Left cardiac atrium (tissue), 4 donors: ENCODE measurements at places on chromosomes 7 and 10.
A peak's percentile ranks its signal among the peaks of the same experiment; 100 is the strongest.

GRCh38 chr7:143046426-143046851, 5.7 kb upstream of the OR6V1 start:
- no peak for DNase-seq

DNA sequence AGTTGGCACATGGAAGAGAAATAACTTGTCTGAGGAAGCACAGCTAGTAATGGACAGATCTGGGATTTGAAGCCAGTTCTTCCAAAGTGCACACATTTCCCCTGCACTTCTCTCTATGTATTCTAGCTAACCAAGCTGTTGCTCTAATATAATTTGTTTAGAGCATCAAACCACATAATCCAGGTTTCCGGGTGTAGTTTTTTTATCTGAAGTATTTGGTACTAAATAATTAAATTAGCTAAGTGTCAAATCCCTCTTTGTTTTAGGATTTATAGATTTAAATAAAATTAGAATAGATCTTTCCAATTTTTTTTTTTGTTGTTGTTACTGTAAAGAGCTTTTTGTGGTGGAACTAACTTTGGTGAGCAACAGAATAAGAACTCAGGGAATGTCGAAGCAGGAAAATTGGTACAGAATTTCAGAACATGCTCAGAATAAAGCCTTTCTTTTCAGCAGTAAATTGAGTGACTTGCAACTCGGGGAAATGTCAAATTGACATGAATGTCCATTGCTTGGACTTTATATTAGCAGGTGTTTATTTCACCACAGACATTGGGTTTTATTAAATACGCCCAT, 33.7 kb downstream of the CAMK1D start:
- no peak for DNase-seq

DNA sequence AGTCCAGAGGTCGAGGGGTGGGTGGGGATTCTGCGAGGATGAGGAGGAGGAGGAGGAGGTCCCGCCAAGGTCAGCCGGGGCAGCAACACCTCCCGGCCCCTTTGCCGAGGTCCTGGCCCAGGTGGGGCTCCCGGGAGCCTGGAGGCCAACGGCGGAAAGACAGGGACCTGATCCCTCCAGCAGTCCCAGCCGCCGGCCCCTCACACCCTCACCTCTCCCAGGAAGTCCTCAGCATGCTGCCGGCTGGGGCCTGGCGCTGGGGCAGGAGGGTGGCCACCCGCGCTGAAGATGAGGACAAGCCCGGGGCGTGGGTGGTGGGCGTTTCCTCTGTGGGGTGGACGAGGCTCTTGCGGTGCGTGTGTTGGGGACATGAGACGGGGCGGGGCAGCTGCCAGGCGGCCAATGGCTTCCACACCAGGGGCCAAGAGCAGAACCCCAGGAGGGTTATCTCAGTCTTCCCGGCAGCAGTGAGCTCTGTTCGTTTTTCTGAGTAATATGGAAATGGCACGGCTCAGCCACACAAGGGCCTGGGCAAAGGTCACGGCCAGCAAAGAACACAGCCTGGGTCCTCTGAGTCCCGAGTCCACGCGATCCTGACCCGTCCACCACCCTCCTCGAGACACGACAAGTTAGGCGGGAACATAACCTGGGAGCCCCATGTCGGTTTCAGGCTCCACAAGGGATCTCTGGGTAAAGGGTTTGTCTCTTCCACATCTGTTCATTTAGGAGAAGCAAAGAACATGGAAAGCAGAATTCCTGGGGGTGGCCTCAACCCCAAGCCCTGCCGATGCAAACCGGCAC, 82.9 kb upstream of the PDGFA start:
- peak; percentile 81 for DNase-seq

GRCh38 chr10:78247821-78248220, 214.2 kb downstream of the RPS24 start:
- no peak for DNase-seq

DNA sequence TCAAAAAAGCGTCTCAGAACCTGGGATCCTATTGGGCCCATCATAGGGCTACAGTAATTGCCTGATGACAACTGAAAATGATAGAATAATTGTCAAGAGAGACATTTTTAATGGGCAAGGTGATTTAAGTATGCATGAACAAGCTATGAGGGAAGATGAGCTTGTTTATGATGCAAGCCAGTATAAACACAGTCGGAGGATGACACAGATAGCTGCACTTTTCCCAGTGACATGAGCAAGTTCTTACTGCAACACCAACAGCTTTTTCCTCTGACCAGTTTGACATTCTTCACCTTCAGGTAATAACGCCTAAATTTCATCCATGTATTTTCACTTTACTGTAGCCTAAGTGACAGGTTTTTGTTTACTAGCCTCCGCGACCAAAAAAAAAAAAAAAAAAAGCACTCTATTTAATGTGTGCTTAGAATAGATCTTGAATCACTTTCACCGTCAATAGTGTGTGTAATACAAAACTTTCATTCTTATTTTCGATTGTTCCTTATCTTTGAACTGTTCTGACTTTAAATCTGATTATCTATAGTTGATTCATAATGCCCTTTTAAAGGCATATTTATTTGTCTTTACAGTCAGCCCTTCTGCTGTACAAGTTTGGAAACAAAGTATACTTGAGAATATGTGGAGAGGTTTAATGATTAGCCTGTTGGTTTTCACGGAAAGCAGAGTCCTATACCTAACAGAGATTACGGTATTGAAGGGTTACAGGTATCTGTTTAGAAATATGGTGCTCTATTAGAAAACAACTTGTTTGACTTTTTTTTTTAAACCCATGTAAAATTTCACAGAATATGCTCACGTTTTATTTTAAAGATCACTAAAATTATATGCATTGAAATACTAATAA, 1.7 kb downstream of the FOXP2 start:
- no peak for DNase-seq

- no peak for DNase-seq
Measured at GRCh38 chr7:39507866-39508551, 58.2 kb upstream of the YAE1 start.

DNA sequence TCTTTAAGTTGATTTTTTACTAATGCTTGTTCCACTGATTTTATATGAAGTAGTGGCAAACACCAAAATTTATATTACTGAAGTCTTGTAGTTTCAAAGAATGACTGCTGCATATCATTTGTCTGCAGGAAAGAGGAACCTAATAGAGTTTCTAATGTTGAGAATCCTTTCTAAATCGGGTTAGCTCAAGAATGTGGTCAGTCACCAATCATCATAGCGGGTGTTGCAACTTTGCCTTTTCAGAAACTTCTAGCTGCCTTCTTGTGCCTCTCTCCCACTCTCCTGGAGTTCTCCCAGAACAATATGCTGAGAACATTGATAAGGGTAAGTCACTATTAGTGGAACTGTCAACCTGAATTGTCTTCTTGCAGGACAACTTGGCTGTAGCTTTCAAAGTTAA, 524.8 kb upstream of the SORCS1 start:
- no peak for DNase-seq

GRCh38 chr7:38310591-38311101, 37.2 kb upstream of the TARP start:
- peak; percentile 67 for DNase-seq

DNA sequence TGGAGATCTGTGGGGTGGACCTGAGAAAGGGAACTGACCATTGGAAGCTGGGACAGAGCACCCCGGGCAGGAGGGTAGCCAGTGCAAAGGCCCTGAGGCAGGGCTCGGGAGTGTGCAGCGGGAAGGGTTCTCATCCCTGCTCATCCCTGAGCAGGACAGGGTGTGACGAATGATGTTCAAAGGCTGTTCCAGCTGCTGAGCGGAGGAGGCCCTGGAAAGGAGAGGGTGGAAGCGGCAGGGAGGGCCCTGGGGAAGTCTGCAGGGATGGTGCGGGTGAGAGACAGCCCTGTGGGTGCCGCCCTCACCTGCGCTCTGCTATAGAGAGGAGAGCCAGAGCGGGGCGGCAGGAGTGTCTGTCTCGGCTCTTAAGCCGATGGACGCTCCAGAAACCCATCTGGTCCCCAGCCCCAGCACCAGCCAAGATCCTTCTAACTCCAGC, 43.7 kb downstream of the PRKAG2 start:
- DNase-seq: no peak

- DNase-seq: no peak
Measured at GRCh38 chr10:1648648-1649047, 88.7 kb downstream of the ADARB2 start.

DNA sequence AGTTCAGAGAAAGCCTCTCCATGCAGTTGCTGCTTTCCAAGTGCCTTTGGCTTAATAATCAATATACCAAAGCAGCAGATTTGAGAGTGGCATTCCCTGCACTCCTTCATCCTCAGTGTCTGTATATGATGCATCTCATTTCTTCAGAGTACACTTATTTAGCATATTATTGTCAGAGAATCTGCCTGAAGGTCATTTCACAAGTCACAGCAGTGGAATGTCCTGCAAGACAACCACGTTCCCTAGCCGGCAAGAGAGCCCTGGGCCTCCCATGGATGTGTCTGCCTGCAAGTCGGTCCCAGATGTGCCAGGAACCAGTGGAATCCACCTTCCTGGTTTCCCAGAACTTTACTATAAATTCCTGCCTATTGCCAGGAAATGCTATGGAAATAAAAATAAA, 289.4 kb upstream of the IGFBP3 start:
- DNase-seq: no peak

DNA sequence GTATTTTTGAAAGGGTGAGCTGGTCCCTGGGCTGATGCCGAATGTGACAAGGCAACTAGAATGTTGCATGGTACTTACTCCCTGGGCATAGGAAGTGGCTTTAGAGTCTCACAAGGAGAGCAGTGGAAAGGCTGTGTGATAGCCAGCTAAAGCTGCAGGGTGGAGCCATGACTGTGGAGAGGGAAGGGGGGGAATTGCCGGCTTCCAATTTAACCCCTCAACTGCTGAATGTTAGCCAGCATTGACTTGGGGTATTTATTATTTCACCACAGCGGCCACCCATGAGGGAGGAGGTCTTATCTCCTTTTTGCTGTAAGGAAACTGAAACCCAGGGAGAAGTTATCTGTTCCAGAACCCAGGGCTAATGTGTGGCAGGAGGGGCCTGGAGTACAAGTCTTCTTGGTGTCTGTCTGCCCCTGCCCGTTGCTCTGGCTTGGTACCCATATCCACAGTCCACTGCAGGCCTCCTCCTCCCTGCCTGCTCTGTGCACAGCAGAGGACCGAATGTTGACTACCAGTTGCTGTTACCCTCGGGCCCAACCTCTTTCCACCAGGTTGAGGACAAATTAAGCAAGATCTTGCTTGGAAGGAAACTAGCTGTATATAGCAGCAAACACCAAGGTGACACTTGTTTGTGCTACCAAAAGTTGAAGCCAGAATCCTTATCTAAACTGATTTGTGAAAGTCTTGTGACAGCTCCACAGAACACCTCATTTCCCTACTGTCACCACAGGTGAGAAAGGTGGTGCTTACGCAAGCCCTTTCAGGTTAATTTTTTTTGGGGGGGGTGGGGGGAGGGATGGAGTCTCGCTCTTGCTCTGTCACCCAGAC, 37.6 kb downstream of the WBP1L start:
- DNase-seq: no peak

DNA sequence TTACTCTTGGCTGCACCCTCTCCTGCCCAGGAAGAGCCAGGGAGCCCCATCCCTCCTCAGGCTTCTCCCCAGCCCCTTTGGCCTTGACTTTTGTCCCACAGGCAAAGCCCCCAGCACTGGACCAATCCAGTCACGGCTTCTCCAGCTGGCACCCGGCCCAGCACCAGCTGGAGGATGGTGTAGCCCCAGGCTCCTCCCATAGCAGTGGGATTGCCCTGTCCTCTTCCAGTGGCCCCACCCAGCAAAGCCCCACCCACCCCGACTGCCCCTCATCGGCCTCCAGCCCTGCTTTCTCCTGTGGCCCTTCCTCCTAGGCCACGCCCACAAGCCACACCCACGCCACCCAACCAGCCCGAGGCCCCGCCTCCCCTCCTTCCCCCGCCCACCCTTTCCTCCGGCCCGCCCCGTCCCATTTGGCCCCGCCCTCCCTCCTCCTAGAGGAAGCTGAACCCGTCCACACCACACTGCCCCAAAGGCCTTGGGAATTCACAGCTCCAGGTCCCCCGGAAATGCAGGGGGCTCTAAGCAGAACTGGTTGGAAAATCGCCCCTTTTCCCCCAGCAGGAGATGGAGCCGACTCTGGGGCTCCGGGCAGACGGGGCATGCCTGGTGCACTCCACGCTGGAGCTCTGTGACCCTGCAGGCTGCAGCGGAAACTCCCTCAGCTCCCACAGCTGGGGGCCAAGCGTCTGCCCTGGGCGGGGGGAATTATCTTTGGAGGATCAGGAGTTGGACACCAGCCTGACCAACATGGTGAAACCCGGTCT, 25.2 kb downstream of the GET4 start:
- peak; percentile 88 for DNase-seq

GRCh38 chr10:34157501-34157900, 657.6 kb downstream of the PARD3 start:
- DNase-seq: no peak

DNA sequence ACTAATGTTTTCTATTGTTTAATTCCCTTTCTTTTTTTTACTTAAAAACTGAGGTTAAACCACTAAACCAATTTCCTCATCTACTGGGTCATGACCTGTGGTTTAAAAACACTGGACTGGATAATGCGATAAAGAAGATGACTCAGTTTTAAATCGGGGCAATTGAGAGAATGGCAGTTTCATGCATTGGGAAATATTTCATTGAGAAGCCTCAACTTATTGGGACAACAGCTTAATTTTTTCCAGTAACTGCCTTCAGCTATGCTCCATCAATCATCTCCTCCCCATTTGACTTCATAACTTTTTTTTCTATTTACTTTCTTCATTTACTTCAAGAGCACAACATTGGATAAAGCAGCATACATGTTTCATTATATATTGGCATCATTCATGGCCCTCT, 61.8 kb upstream of the MET start:
- no peak for DNase-seq

DNA sequence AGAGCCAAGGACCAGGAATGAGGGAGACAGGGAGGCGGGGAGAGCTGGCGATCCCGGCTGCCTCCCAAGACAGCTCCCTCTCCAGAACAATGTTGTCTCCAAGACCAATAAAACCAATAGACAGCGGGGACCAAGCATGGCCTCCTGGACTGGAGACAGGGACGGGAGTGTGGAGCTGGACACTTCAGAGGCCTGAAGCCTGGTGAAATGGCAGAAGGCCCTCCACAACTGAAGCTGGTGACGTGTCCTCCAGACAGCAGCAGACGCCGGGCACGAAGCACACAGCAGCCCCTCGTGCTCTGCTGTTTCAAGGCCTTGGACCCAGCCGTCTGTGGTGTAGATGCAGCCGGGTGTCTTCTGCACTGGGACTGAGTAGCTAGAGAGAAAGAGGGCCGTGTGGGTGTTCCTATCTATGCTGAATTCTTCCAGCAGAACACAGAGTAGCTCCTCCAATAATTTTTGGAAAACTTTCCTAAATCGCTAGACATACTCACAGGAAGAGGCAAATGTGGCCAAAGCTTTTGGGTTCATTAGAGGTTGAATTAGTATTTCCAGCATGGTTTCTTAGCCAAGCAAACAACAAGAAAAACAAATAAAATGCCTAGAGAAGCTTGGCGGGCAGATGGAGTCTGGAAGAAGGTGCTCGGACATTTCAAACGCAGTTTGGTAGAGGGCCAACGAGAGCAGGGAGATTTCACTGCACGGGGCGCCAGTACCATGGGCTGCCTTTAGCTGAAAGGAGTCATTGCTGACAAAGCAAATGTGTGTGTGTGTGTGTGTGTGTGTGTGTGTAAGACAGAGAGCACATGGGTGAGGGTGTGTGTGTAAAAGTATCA, 570.4 kb downstream of the TCERG1L start:
- DNase-seq: no peak

- DNase-seq: no peak
Measured at GRCh38 chr7:43467406-43467805, 115.5 kb upstream of the STK17A start.
